ENCODE measurements at places on chromosomes 11 and 22.

DNA sequence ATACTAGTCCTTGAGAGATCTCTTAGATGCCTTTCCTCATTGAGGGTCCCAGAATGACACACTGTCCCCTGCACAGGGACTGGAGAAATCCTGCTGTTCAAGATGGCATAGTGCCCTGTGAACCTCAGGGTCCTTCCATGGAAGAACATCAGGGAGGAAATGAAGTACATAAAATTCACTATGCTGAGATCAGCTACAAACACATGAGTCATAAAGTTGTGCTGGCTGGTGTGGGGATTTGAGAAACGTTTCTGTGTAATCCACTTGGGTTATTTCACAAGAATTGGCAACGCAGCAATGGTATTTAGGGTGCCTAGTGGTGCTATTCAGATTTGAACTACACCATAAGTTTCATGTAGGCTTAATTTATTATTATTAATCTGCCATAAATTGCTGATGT, 174.4 kb downstream of the MAML2 start:
- no peak for DNase-seq

- DNase-seq = no peak
These were observed 12.2 kb downstream of the NECTIN1 start for GRCh38 chr11:119716582-119717498.

GRCh38 chr11:92061456-92062062, 163.1 kb upstream of the FAT3 start:
- no peak for DNase-seq

GRCh38 chr11:128678024-128678423, 15.8 kb upstream of the FLI1 start:
- DNase-seq = no peak

DNA sequence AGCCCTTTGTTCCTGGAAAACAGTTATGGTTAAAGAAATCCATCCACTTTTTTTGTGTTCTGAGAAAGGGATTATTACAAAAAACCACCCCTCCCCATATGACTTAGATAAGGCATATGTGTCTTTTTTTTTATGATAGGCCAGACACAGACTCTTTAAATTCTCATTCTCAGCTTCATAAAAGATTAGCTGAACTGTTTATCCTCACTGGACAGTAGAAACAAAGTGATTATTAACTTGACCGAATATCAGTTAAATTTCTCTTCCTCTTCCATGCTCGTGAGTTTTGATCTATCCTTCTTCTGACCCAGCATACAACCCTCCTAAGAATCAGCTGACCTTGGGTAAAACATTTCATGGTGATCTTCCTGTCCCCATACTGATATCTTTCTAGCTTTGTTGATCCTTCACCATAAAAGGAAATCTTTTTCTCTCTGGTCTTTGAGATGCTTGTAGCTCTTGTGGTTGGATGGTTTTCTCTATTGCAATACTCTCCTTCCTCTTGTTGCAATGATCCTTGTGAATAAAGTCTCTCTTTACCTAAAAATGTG, 26.2 kb downstream of the OR2AG2 start:
- no peak for DNase-seq

DNA sequence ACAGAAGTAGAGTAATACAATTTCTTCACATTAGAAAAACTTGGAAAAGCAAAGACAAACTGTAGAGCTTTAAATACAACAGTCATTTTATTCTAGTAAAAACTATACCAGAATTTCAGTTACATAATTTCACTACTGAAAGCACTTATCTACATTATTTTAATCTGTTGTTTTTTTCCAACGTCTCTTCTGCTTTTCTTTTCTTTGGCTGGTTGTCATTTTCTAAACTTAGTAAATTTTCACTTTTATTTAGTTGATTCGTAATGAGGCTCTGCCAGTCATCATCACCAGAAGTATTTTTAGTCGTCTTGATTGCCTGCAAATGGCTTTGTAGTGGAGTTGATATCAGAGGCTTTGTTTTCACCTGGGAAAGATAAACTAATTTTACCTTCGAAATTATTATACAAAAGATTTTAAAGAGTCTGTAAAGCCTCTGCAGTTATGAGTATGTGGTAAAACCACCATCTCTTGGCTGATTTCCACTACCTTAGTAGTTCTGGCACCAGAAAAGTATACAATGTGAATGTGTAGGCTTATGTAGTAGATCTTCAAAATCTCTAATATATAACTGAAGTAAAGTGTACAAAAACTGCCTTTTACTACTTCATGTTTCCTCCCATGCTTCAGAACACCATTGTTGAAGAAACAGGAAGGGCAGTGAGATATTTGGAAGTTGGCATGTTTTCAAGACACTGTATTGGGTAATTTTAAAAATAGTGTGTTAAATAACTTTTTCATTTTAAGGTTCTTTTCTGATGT, 19.2 kb downstream of the EIF3M start:
- no peak for DNase-seq

DNA sequence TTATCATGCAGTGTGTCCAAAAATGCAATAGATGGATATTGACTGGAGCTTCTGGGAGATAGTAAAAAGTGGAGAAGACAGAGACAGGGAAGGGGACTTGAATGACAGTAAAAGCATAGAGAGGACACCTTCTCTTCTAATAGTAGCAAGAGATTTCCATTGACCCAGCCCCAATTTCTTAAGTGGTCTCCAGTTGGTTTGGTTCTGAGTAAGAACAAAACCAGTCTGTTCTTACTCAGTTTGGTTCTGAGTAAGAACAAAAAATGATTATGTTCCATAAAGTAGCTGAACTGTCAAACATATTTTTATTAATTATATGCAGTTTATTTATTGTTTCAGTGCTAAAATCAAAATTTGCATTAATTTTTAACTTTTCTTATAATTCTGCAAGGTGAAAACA, 316.8 kb upstream of the MPPED2 start:
- no peak for DNase-seq

- no peak for DNase-seq
These were observed 34.6 kb upstream of the CAVIN3 start for GRCh38 chr11:6354651-6355485.

All from 8988T (cell line).